Stomach (tissue), 19 donors: ENCODE measurements at places on chromosomes 4 and X. TPM values are rescaled to one million over a fixed set of nuclear protein-coding genes. Genes with fewer than 3 reads are reported as not detected.

DNA sequence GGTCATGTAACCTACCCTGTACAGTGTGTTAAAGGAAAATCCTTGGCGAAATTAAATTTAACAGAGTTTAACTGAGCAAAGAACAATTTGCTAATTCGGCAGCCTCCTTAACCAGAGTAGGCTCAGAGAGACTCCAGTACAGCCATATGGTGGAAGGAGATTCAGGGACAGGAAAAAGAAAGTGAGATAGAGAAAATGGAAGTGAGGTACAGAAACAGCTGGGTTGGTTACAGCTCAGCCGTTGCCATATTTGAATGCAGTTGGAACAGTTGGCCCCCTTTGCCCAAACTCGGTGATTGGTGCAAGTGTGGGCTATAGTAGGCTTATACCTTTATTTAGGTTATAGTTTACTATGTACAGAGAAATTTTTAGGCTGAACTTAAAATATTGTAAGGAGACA lies 48.8 kb upstream of the GBA3 start:
- H3K4me3 ChIP-seq: no peak overlapping the region
- H3K4me1 ChIP-seq: no peaks in the 10 kb centered on the region
- H3K36me3 ChIP-seq: no peaks in the 10 kb centered on the region
- no peak overlapping the region for H3K27ac ChIP-seq
- H3K27me3 ChIP-seq: no peaks in the 10 kb centered on the region

DNA sequence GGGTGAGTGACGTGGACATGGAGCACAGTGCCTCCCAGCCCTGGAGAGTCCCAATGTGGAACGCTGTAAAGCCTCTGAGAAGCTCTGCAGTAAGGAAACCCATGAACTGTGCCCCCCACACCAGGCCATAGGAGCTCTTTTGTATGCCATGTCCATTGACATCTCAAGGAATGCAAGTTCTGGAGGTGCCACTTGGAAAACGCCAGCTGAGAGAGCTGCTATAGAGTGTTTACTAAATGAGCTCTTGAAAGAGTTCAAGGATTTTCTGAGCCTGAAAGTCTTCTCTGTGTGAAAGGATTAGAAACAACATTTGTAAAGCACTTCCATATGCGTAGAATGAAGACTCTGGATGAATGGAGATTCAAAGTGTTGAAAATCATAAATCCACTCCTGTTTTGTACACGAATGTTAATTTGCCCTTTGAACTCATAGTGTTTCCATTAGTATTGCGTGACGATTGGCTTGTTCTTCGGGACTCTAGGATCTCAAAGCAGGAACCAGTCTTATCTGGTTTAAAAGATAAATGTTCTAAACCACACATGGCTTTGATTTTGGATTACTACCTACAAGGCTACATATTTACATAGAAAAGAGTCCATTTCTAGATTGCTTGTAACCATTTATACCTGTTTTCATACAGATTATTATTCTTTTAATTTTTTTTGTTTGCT lies 41.8 kb upstream of the STOX2 start:
- H3K4me1 ChIP-seq: no peaks in the 10 kb centered on the region
- H3K4me3 ChIP-seq: no peak overlapping the region
- H3K36me3 ChIP-seq: no peaks in the 10 kb centered on the region
- no peak overlapping the region for H3K27ac ChIP-seq

The MAGEC1 gene
- total RNA-seq: not detected

DNA sequence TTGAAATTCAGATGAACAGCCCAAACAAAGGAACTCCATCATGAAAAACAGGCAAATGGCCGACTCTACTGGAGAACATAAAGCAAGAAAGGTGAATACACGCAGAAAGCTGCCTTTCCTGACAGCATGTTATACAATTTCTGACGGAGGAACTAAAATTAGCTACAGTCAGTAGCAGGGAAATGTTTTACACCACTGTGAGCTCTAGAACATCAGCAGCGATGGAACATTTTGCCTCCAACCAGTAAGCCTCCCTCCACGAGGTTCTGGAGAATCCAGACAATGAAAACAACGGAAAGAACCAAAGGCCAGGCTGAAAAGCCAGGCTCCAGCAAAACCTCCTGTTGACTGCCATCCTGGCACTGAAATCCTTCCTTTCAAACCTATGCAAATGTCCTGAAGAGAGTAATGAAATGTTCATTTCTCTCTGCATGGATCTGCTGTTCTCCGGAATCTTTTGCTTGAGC lies 78.9 kb downstream of the IRF2 start:
- H3K36me3 ChIP-seq: peaks cover 97% of the 10 kb centered on the region
- DNase-seq: no peak
- H3K4me3 ChIP-seq: no peak overlapping the region
- H3K4me1 ChIP-seq: peaks cover 9% of the 10 kb centered on the region

DNA sequence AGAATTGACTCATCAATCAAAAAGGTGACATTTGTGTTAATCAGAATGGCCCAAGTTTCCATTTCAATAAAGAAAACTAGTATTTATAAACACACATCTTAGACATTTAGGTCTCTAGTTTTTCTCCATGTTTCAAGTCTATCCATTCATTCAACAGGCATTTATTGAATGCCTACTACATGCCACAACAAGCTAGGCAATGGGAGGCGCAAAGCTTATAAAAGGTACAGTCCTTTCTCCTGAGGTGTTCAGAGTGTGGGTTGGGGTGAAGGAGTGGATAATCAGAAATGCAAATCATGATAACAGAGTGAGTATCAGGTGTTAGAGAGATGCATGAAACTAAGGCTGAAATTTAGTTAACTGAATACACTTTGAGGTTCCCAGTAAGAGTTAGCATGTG lies 78.0 kb downstream of the HCCS start:
- no peak overlapping the region for H3K4me3 ChIP-seq
- no peak for DNase-seq
- no peaks in the 10 kb centered on the region for H3K36me3 ChIP-seq
- H3K27me3 ChIP-seq: no peaks in the 10 kb centered on the region
- no peaks in the 10 kb centered on the region for H3K4me1 ChIP-seq

DNA sequence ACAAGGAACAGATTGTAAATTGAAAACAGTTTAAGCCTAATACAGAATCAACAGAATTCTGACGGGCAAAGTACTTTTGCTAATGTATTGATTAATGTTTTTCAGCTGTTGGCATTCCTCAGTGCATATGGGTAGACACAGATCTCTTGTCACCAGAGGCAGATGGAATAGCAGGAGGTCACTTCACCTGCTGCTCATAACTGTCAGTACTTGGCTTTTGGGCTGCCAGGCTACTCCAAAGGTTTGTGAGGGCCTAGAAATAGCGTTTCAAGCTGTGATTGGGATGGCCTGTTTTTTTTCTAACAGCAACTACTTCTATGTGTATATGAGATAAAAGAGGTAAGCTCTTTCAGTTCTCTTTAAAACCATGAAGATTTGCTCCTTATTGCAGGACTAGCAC lies 307.5 kb upstream of the ANXA10 start:
- no peaks in the 10 kb centered on the region for H3K36me3 ChIP-seq
- H3K27me3 ChIP-seq: no peaks in the 10 kb centered on the region
- no peak overlapping the region for H3K4me3 ChIP-seq
- no peak overlapping the region for H3K27ac ChIP-seq
- DNase-seq: no peak
- H3K4me1 ChIP-seq: no peaks in the 10 kb centered on the region

The MAOB gene
- total RNA-seq: 1.2 TPM

GRCh38 chr4:47661741-47662140 lies 176.1 kb downstream of the CORIN start:
- H3K27me3 ChIP-seq: no peaks in the 10 kb centered on the region
- H3K4me3 ChIP-seq: no peak overlapping the region
- H3K4me1 ChIP-seq: no peaks in the 10 kb centered on the region
- H3K36me3 ChIP-seq: no peaks in the 10 kb centered on the region

- H3K4me3 ChIP-seq: peak within 1 kb of the TSS; percentile 18
- no peaks in the 10 kb centered on the region for H3K4me1 ChIP-seq
- no peaks in the 10 kb centered on the region for H3K27me3 ChIP-seq
- no peaks in the 10 kb centered on the region for H3K36me3 ChIP-seq
- DNase-seq: no peak
These were observed at the start of gene TAF7L for GRCh38 chrX:101290957-101291603. Gene TAF7L, minus strand, starts transcription at chrX:101291334. Its CDS starts 3,791 bp downstream, at chrX:101287543.

DNA sequence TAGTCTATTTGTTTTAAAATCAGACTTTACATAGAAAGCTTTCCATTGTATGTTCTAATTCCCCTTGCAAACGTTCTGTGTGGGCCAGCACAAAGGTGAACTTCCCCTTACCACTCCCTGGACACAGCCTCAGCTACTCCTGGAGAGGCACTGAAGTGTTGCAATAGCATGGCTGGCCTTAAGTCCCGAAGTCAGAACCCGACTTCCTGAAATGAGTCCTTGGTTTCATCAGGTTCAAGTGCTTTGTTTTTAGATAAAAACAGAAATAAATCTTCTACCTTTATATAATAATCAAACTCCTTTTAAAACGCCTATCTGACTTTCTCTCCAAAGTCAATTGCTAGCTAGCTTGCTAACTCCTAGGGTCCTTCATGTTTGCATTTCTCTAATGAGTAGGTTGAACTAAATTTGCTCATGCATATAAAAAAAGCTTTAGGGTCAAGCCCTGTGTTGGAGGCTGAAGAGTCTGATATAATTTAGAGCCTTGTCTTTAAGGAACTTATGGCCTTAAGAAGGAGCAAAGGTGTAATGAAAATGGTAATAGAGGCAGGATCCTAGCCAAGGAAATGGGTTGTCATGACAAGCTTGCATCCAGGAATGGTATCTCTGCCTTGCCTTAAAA lies 9.0 kb downstream of the BMP3 start:
- H3K4me1 ChIP-seq: no peaks in the 10 kb centered on the region
- H3K4me3 ChIP-seq: no peak overlapping the region
- H3K36me3 ChIP-seq: no peaks in the 10 kb centered on the region
- peaks cover 8% of the 10 kb centered on the region for H3K27me3 ChIP-seq

- H3K27ac ChIP-seq: no peak overlapping the region
- DNase-seq: no peak
- H3K27me3 ChIP-seq: no peaks in the 10 kb centered on the region
- H3K4me1 ChIP-seq: no peaks in the 10 kb centered on the region
- no peak overlapping the region for H3K4me3 ChIP-seq
These were observed 104.1 kb downstream of the PLS3 start for GRCh38 chrX:115665122-115665521.

The KLHL15 gene
- 9.7 TPM for total RNA-seq

GRCh38 chrX:130556951-130557350 lies 155.2 kb downstream of the RBMX2 start:
- no peak overlapping the region for H3K4me3 ChIP-seq
- H3K36me3 ChIP-seq: no peaks in the 10 kb centered on the region
- no peak overlapping the region for H3K27ac ChIP-seq
- H3K4me1 ChIP-seq: no peaks in the 10 kb centered on the region

DNA sequence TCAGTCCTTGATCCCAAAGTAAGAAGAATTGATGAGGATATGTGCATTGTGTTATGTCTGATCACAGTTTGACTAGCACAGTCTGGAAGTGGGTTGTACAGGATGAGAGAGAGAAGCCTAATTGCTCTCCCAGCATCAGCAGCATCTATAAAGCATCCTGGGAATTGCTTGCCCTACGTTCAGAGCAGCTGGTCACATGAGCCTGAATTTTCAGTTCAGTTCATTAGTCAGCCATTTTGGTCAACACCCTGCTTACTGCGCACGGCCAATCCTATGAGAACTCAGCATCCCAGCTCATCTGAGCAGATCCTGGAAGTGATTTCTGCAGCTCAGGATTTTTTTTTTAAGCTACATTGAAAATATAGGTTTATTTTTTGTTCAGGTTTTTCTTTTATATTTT lies at the start of gene RUFY3:
Gene RUFY3 (plus strand): TSS at position 218 of the 400 bp plus-strand sequence. CDS start 610 bp downstream, outside the sequence.
- no peaks in the 10 kb centered on the region for H3K4me1 ChIP-seq
- no peaks in the 10 kb centered on the region for H3K36me3 ChIP-seq
- no peaks in the 10 kb centered on the region for H3K27me3 ChIP-seq
- peak within 1 kb of the TSS; percentile 37 for H3K4me3 ChIP-seq
- peak within 1 kb of the TSS; percentile 65 for H3K27ac ChIP-seq

DNA sequence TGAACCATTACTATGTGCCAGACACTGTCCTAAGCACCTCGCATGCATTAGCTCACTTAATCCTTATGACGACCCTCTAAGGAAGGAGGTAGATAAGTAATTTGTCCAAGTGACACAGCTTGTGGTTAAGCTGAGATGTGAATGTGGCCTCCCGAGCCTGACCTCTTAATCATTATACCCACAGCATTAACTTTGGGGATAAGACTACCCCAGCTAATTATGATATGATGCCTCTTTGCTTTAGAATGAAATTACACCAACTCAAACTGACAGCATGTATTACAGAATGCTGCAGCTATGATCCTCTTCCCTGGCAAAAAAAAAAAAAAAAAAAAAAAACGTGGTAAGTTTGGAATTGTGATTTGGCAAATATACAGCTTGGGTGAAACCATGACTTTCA lies 53.5 kb downstream of the APBB2 start:
- no peaks in the 10 kb centered on the region for H3K27me3 ChIP-seq
- no peak for DNase-seq
- H3K4me1 ChIP-seq: peaks cover 8% of the 10 kb centered on the region
- no peaks in the 10 kb centered on the region for H3K36me3 ChIP-seq

The TMSB15C gene
- 1.6 TPM for total RNA-seq

- H3K27me3 ChIP-seq: no peaks in the 10 kb centered on the region
- H3K4me1 ChIP-seq: peaks cover 22% of the 10 kb centered on the region
- peaks cover 74% of the 10 kb centered on the region for H3K36me3 ChIP-seq
- DNase-seq: no peak
These were observed 29.1 kb downstream of the SETD7 start for GRCh38 chr4:139526928-139527327.

DNA sequence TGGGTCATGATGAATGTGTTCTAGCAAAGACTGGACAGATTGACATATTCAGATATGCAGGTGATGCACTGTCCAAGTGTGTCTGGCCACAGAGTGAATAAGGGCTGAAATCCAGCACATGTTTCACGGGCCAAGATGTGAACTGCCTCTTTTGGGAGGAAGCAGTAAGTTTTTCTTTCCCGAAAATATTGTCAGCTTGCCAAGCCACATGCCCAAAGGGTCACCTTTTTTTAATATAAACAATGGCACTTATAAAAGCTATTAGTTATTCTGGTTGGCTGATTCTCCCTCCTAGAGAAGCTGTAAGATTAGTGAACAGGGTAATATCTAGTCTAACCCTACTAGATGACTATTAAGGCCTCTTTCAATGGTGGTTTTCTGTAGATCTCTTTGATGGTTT lies 1.5 kb upstream of the EDNRA start:
- H3K27ac ChIP-seq: no peak overlapping the region
- no peak for DNase-seq
- H3K4me1 ChIP-seq: peaks cover 15% of the 10 kb centered on the region
- H3K27me3 ChIP-seq: peaks cover 5% of the 10 kb centered on the region

DNA sequence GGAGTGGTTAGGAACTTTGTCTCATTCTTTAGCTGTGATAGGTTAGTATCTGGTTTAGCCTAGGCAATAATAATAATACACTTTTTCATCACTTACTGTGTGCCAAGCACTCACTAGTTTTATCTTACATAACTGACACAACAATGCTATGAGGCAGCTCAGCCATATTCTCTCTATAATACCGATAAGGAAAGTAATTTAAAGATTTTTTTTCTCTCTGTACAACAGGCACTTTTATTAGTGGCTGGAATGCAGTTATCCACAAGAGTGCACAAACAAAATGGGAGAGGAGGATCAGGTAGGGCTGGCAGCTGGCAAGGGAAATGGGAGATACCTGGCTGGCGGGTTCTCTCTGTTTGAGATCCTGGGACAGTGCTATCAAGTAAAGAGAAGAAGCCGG lies 7.6 kb downstream of the RELL1 start:
- peaks cover 91% of the 10 kb centered on the region for H3K4me1 ChIP-seq
- H3K36me3 ChIP-seq: no peaks in the 10 kb centered on the region
- H3K27ac ChIP-seq: peak overlapping the region; percentile 11
- no peak for DNase-seq
- no peaks in the 10 kb centered on the region for H3K27me3 ChIP-seq
- H3K4me3 ChIP-seq: no peak overlapping the region
